ENCODE measurements at places on chromosomes 2 and 18.

- DNase-seq: no peak
Measured at GRCh38 chr2:224598678-224599077, 13.5 kb upstream of the CUL3 start.

GRCh38 chr2:223532712-223533111 is 69.4 kb downstream of the SCG2 start:
- DNase-seq: no peak

DNA sequence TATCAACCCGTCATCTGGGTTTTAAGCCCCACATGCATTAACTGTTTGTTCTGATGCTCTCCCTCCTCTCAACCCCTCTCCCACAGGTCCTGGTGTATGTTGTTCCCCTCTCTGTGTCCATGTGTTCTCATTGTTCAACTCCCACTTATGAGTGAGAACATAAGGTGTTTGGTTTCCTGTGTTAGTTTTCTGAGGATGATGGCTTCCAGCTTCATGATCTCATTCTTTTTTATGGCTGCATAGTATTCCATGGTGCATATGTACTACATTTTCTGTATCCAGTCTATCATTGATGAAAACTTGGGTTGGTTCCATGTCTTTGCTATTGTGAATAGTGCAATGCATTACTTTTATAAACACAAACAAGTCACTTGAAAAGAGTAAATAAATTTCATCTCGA is 7.0 kb upstream of the INPP1 start:
- no peak for DNase-seq

GRCh38 chr2:71611781-71612527 is 158.6 kb downstream of the DYSF start:
- DNase-seq: no peak

DNA sequence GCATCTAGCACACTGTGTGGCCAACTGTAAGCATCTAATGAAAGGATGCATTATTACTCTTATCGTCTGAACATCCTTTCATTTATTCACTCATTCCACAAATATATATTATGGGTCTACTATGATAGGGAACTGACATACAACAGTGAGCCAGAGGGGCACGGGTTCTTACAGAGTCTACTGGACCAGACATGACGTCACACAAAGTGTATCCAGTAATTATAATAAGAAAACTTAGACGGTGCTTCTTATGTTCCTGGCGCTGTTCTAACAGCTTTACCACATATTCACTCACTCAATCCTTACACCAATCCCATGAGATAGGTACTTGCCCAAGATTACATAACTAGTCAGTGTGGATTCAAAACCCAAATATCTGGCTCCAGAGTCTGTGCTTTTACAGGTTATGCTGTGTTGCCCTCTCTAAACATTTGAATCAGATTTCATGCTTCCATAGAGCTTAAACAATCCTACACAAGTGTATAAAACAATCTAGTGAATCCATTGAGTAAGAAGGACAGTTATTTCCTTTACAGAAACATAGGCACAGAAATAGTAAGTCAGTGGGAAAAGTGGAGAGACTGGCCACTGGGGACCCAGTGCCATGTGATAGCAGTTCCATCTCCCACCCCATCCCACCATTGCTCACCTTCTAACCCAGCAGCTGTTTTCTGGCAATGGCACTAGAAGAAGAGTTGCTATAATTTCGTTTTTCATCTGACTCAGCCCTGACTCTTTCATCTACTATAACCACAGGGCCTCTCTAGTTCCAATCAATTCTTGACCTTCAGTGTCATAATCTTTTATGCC is 24.2 kb upstream of the ARL5A start:
- no peak for DNase-seq

DNA sequence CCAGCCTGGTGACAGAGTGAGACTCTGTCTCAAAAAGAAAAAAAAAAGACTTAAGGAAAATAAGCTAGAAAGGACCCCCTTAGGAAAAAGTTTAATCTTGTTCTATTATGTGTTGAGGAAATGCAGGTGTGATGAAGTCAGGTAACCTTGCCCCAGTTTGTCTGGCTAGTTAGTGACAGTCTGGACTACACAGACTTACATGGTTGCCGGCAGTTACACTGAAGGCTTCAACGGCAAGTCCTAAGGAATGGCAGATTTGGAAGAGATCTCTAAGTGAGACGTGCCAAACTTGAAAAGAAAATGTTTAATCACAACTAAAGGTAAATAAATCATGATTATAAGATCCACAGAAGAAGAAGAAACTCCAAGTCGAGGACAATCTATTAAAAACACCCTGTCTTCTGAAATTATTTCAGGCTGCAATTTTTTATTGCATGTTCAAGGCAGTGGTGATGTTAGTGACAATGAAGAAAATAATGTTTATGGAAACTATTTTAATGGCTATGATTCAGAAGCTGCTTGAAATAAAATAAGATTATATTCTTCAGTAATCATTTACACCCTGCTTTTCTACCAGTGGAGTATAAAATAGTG is 84.2 kb downstream of the TTC27 start:
- no peak for DNase-seq

- DNase-seq: no peak
Measured at GRCh38 chr2:48454504-48454903, 75.5 kb upstream of the STON1 start.

Measured in left renal cortex interstitium (tissue), 4 donors.